Ureter (tissue), 1 donor: ENCODE measurements at places on chromosomes 4 and X.

DNA sequence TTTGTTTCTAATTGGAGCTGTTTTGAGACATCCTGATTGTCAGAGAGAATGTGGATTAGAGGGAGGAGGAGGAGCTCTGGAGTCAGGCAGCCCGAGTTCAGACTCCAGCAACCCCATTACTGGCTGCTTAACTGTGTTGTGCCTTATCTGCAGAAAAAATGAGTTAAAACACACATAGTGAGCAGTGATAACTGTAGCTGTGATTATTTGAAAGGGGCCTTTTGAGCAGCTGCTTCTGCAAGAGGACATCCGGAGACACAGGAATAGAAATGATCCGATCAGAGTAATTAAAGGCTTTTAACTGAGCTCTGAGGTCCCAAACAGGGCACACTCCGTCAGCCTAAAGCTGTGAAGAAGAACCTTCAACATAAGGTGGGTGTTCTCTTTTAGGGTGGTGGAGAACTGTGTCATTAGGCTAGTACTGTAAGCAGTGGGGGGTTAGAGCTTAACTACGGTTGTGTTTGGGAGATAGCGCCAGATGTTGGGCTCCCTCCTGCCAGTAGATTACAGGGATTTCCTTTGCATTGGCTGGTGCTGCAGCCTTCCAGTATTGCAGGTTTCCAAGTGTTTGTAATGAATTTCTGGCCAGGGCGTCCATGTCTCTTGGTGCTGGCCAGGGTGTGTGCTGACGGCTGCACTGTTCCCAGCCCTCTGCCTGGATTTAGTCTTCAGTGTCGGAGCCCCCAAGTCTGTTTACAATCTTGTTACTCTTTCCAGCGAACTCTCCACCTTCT, 24.3 kb downstream of the ADD1 start:
- DNase-seq: no peak

GRCh38 chr4:48224606-48225005, 45.0 kb downstream of the TEC start:
- no peak for DNase-seq

GRCh38 chrX:14420841-14421240, 108.5 kb upstream of the GLRA2 start:
- DNase-seq: no peak

GRCh38 chr4:182258441-182259000, 15.3 kb downstream of the TENM3 start:
- no peak for DNase-seq

DNA sequence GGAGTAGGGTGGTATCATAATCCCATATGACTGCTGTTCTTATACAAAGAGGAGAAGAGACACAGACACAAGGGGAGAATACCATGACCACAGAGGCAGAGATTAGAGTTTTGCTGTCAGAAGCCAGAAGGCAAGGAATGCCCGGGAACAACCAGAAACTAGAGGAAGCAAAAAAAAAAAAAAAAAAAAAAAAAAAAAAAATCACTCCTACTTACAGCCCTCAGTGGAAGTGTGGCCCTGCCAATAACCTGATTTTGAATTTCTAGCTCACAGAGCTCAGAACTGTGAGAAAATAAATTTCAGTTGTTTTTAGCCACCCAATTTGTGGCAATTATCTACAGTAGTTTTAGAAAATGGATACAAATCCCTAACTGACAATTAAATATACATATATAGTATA, 30.4 kb upstream of the UBE2NL start:
- no peak for DNase-seq

GRCh38 chr4:73193659-73194058, 64.9 kb downstream of the ANKRD17 start:
- no peak for DNase-seq

GRCh38 chr4:67581208-67581857, 22.8 kb downstream of the STAP1 start:
- DNase-seq: no peak

DNA sequence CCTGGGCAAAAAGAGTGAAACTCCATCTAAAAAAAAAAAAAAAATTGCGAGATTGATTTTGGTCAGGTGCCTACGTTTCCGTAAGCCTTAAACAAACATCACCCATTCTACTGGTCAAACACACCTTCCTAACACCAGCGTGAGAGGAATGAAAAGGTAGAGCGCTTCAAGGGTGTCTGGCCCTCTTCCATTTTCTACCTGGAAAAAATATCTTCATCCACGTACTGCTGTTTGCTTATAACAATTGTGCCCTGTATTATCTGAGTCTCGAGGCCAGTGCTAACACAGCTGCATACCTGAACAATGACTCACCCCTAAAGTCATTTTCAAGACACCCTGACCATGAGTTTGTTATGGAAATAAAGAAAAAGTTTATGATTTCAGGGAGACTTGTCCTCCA, 13.9 kb downstream of the TMSB4X start:
- DNase-seq: no peak

DNA sequence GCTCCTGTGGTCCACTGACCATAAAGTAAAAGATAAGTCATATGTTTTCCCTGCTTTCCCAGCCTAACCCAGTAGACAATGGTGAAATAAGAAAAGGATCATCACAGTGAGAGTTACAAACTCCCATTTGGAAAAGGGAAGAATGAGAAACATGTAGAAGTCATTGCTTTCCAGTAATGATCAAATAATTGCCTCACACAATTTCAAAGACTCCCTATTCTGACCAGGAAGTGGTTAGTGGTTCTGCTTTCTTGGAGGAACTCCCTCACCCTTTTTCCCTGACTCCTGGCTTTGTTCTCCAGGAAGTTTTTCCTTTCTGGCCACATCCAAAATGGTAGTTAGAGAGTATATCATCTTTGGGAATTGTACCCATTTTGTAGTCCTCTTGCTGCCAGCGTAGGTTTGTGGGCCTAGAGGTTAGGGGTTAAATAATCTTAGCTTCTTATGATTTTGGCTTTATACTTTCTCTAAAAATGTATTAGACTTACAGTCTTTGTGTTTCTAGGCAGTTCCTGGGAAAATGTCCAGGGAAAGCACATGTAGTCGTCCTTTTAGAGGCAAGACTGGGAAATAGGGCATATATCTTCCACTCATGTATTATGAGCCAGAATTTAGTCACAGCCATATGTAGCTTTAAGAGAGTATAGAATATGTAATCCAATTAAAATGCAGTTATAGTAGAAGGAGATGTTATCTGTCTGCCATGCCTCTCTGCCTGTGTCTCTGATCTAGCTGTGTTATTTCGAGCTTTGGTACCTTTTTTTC, 10.5 kb downstream of the VAMP7 start:
- no peak for DNase-seq

GRCh38 chr4:185071236-185071811, 53.0 kb downstream of the HELT start:
- no peak for DNase-seq

DNA sequence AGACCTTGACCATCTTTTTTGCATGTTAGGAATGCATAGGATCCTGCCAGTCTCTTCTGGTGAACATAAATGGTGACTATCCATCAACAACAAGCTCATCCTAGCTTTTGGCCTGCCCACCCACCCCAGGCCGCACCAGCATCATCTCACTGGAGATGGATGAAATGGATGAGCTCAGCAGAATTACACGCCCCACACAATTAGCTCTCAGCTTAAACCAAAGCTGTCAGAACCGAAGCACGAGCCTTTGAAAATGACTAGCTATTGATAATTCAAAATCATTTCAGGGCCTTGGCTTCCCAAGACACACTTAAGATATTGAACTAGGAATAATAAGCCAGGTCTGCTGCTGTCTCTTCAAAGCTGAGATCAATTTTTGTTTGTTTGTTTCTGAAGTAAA, 62.5 kb upstream of the MND1 start:
- DNase-seq: no peak

DNA sequence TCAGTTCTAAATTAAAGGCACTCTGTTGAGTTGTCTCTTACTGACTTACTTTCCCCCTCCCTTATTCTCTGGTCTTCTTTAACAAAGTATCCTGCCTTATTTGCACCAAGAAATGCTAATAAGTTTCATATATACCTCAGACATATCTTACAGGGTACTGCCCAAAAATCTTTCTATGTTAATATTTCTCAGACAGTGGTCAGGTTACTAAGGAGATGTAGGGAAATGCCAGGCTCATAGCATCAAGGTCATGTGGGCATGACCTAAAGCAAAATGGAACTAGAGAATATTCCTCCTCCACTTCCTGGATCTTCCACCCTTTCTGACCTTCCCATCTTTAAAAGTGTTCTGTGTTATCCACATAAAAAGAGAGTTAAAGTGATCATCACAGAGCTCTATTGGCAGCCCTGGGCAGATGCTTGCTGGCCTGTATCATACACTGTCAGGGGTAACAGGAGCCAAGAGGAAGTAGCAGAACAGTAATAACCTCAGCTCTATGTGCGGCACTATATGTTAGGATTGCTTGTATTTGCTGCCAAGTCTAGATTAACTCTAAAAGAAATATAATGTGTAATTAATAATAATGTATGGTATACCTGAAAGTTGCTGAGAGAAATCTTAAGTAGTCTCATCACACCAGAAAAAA, 74.3 kb downstream of the IQCM start:
- DNase-seq: no peak

DNA sequence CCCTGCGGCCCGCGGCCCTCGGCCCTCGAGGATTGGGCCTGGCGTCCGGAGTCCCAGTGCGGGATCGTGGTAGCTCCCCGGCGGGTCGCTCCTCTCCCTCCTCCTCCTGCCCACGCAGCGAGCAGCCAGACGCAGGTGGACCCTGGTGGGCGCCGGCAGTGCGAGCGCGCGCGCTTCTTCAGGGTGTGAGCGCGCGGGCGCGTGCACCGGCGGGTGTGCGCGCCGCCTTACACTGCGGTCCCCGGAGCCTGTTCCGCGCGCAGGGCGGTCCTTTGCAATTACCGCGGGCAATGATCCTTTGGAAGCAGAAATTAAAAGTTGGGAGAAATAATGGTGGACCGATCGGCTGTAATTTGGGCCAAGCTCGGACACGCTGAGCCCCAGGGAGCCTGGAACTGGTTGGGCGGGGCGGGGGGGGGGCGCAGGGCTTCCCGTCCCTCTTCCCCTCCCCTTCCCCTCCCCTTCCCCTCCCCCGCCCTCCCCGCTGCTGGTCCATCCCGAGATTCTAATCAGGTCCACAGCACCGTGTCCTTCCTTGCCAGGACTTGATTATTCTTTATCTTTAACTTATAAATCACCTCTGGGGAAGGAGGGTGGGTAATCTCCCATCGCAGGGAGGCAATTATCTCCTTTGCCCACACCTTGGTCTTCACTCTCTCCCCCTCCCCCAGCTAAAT, 1.6 kb upstream of the NKX1-1 start:
- no peak for DNase-seq

DNA sequence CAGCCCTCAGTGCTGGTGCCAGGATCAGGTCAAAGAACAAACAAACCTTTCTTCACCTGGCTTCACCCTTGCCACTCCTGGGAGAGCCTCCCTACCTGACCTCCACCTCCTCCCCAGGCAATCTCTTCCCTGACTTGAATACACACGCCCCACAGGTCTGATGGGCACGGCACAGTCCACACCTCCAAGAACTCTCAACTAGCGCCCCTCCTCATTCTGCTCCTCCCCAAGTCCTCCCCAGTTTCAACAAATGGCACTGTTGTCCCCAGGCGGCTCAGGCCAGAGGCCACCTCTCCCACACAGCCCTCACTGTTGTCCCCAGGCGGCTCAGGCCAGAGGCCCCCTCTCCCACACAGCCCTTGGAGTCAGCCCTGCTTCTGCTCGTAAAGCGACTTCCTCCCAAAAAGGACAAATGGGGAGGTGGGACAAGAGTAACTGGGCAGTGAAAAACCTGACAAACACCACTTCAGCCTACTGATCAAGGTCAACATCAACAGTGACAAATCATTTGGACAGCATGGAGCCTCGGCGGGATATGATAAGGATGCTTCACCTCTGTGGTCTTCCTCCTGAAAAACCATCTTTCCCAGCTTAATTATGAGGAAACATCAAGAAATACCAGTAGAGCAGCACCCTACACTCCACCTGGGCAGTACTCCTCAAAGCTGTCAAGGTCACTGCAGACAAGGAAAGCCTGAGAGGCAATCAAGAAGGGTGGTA, 2.9 kb downstream of the LETM1 start:
- no peak for DNase-seq

DNA sequence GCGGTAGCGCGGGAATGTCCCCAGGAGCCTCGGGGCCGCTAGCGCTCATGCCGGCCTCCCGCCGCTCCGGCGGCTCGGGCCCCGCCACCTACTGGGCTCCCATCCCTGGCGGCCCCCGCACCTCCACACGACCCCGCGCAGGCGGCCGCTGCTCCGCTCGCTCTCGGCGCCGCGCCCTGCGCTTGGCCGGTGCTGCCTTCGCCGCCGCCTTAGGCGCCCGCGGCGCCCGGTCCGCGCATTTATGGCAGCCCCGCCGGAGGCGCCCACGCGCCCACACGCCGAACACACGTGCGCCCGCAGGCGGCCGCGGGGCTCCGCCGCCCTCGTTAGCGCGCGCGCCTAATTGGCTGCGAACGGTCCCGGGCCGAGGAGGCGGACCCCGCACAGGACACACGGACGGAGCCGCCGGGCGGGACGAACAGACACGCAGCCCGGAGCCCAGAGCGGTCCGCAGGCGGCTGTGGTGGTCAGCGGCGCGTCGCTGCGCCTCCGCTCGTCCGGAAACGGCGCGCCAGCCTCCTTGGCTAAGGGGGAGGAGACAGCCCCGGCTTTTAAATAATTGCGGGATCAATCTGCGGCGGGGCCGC, at the start of gene NKX1-1:
TSS of gene NKX1-1 (minus strand) at position 49 of the 587 bp plus-strand sequence. CDS start at position 49, 0 bp downstream.
- no peak for DNase-seq

DNA sequence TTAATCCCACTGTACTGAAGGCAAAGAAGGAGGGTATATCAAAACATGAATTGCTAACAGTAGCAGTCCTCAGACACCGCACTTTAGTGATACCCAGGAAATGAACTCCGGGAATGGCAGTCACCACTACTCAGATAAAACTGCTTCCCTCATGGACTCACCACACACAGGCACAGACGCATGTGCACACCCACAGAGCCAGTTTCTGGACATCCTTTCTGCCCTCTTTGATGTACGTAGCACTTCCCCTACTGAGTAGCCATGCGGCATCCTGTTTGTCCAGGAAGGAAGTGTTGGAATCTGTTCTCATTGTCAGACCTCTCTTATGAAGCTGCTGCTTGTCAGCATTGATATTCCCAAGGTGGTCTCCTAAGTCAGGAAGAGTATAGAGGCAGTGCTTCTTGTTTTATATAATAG, 95.7 kb downstream of the DCLK2 start:
- DNase-seq: no peak

- DNase-seq: no peak
Measured at GRCh38 chr4:187304133-187304532, 580.5 kb upstream of the FAT1 start.

GRCh38 chr4:168853770-168854169, 156.3 kb downstream of the CBR4 start:
- DNase-seq: no peak

DNA sequence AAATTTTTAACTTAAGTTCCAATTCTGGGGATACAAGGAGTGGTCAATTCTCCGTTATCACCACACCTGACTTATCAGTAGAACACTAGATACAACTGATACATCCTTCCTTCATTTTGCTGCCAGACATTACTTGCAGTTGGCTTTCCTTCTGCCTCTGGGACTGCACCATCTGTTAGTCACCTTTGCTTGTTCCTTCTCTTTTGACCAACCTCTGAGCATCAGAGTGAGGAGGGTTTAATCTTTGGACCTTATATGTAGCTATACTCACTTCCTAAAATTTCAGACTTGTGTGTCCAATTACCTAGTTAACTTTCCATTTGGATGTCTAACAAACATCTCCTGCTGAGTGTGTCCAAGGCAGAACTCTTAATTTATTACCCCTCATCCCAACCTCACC, 330.7 kb downstream of the PTTG2 start:
- no peak for DNase-seq
